ENCODE measurements at places on chromosomes 2 and 18.

- no peak for DNase-seq
Measured at GRCh38 chr18:71849407-71849806, 694.7 kb downstream of the CBLN2 start.

DNA sequence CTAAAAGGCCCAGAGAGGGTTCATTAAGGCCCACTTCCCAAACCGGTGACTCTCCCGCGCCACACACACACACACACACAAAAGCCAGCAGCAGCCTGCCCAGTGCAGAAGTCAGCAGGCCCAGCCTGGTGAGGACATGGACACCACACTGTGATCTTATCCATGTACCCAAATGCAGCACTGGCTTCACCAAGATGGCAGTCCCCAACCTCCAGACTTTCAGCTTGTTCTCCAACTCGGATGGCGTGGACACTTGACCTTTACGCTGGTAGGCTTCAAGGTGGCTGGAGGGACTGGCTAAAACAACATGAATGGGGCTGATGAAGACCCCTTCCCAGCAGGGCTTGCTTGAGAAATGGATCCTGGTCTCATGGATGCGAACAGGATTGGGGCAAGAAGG, 50.4 kb downstream of the TNS1 start:
- DNase-seq = no peak

DNA sequence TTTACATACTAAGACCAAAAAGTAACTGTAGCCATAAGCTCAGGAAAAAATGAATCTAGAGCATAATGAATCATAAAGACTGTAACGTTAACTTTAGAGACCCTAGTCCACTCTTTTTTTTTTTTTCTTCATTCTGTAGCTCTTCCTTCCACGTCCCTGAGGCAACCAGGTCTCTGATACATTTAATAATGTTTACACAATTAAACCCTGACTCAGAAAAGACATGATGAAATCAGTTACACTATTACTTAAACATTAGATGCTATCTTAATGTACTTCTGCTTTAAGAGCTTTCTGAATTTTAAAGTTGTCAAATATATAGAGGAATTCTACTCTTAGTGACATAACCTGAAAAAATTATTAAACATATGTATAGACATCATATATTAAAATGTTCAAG, 1121.5 kb upstream of the DDX18 start:
- DNase-seq = no peak

- DNase-seq = no peak
Measured at GRCh38 chr2:6358985-6359384, 506.7 kb downstream of the CMPK2 start.

DNA sequence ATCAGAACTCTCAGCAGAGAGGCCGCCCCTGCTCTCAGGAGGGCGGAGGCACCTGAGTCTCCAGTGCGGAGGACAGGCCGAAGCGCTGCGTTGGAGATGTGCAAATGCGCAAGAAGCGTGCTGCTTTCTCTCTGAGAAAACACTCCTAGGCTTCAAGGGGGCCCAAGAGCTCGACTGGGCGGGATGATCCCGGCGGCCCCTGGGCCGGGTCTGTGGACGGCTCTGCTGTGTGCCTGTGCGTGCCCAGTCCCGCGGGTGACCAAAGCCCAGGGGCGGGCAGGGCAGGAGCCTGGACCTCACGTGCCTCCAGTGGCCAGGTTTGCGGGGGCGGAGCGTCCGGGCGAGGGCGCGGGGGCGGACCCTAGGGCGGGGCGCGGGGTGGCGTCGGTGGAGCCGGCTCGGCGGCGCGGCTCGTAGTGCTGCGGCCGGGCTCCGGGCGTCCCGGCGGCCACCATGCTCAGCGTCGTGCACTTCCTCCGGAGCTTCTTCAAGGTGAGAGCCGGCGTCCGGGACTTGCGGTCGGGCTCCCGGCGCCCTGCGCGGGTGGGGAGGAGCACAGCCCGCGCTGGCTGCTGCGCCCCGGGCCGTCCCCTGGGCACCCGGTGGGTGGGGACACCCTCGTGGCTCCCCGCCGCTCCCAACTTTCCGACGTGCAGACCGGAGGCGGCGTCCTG, at the start of gene ARHGEF4:
Gene ARHGEF4, plus strand, starts transcription at position 414 of the 674 bp plus-strand sequence. Its CDS starts 40 bp downstream, at position 454.
- peak; percentile 40 for DNase-seq

GRCh38 chr18:33584548-33585430, 6.8 kb downstream of the ASXL3 start:
- DNase-seq = no peak

DNA sequence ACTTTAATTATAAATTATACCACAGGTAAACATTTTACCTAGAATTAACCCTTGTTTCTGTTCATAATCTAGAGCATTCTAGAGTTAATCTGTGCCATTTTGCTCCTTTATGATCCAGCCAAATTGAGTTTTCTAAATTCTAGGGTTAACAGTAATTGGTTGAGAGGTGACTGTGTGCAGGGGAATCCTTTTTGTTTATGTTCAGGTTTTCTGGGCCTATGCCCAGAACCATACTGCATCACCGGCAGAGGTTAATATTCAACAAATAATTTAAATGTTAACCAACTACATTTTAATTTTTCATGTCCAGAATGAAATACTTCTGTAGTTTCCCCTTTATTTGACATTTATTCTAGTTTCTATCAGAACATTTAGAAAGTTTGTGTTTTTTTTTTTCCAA, 32.3 kb downstream of the CARF start:
- no peak for DNase-seq

DNA sequence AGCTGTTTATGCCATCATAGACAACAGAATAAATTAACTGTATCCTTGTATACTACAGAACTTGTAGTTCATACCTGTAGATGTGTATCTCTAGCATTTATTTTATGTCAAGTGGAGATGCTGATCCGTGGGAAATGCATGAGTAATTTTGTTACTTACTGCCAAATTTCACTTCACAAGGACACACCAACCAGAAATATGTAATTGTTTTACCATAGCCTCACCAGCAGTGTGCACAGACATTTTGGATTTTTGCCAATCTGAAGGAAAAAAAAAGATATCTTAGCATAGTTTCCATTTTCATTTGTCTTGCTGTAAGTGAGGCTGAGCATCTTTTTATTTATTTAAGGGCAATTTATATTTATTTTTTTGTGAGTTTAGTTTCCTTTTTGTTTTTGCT, 265.1 kb upstream of the OSR1 start:
- no peak for DNase-seq

DNA sequence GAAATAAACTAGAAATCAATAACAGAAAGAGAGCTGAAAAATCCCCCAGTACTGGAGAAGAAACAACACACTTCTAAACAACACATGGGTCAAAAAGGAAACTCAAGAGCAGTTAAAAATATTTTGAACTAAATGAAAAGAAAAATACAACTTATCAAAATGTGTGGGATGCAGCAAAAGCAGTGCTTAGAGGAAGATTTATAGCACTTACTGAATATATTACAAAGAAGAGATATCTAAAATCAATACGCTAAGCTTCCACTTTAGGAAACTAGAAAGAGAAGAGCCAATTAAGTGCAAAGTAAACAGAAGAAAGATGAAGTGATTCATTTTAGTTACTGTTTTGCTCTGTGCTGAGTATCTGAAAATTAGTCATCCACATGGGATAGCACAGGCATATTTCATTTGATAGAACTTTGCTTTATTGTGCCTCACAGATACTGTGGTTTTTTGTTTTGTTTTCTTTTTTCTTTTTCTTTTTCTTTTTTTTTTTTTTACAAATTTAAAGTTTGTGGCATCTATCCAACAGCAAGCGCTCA, 17.0 kb downstream of the TGFA start:
- no peak for DNase-seq

DNA sequence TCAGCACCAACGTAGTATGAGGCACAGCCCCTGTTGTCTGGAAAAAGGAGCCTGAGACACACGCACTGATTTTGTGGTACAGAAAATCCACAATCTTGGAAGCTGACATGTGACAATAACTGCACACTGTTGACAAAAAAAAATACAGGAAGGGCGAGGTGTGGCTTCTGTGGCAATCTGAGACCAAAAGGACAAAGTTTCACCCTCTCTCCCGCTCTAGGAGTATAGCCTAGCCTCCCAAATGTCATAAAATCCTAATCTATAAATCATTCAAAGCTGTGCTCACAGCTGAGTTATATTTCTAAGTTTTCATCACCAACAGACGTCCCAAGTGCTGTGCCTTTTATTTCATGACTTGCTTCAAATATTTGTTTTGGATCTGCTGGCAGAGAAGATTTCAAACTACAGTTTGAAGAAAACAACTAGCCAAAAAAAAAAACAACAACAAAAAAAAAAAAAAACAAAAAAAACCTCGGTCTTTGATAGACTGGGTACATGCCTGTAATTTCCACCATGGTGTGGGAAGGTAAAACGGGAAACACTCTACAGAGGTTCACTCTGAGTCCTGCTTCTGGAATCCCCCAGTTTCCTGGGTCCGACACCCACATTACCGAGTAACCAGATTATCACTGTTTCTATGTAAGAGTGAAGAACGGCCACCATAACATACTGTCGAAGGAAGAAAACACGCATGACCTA, 61.0 kb downstream of the C2orf76 start:
- no peak for DNase-seq

DNA sequence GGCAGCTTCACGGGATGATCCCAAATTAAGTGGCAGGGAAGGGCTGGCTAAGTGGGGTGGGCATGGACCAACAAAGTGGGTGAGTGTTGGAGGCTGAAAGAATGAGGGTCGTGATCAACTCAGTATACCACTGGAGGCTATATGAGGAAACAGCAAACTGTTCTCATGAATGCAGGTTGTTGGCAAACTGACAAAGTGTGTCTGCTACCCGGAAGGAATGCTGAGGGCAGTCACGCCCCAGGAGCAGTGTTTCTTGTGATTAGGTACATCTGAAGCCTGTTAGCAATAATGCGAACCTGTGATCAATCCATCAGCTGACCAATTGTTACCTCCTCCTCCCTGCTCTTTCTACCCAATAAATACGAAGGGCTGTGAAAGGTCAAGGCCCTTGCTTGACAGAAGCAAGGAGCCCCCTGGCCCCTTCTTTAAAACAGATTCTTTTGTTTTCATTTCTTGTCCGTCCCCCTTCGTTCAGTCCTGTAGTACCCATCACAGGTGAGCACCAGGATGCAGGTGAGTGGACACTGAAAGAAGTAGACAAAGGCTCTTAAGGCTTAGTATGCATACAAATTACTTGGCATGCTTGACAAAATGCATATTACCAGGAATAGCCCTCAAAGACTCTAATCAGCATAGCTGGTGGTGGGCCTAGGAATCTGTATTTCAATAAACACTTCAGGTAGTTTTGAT, 67.9 kb downstream of the LOXHD1 start:
- DNase-seq = no peak

DNA sequence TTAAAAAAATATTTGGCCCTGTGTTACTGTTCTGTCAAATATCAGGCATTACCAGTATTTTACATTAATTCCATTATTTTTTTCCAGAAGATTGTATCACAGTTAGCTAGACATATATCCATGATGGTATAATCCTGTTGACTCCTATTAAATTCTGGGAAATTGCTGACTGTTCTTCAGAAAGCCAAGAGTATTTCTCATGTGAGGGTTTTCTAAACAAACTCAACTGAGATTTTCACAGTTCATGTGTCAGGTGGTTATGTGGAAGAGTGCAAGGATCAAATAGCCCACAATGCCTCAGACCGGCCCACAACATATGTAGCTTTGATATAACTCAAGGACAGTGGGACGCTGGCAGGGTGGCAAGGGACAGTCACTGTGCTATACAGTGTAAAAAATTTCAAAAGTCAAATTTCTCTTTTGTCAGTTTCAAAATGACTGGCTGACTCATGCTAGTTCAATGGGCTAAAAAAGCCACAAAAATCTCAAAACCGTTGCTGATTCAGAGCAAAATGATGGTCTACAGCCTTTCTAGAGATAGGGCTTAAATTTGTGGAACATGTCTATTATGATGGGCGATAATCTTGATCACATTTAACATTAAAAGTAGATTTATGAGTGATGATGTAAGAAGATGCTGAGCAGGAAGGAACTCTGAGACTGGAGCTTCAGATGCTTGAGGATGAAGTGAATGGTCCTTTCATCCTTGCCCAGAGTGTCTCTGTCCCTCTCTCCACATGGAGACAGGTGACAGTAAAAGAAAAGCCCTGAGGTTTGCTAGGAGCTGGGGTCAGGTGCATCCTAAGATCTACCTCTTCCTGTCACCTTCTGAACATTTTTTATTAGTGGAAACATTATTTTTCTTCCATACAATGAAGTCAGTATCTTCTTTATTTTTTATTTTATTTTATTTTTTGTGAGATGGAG, 175.8 kb upstream of the PIEZO2 start:
- no peak for DNase-seq

DNA sequence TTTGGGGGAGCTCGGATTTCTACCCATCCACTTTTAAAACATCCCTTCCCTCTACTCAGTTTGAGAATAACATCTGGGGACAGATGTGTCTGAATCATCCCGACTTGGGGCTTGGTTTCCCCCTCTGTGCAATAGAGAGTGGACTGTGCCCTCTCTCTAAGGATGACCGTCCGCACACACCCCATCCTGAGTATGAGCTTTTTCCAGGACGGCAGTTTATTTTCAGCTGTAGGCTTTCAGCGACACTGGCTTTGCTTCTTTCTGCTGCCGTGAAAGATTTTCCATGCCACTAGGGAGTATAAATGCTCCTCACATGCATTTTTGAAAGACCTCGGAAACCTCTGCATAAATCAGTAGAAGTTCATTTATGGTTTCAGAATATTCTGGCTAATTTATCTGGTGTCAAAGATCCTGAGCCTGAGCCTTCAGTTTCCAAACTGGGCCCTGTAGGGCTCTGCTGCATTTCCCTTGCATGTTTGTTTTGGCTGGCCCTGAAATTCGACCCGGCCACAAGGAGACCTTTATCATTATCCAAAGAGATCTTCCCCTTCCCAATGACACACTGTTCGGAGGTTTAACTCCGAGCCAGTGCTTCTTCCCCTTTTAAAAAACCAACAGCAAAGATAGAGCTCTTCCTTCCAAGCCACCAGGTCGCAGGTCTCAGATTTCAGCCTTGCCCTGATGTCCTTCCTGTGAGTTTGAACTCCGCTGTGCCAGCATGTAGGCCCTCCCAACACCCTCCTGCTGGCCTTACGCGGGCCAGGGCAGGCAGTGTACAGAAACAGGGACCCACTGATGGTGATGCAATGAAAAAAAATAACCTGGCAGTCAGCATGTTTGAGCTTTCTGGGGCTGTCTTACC, 53.3 kb downstream of the FECH start:
- no peak for DNase-seq

GRCh38 chr2:196677404-196677803, 37.9 kb downstream of the CCDC150 start:
- DNase-seq = no peak

DNA sequence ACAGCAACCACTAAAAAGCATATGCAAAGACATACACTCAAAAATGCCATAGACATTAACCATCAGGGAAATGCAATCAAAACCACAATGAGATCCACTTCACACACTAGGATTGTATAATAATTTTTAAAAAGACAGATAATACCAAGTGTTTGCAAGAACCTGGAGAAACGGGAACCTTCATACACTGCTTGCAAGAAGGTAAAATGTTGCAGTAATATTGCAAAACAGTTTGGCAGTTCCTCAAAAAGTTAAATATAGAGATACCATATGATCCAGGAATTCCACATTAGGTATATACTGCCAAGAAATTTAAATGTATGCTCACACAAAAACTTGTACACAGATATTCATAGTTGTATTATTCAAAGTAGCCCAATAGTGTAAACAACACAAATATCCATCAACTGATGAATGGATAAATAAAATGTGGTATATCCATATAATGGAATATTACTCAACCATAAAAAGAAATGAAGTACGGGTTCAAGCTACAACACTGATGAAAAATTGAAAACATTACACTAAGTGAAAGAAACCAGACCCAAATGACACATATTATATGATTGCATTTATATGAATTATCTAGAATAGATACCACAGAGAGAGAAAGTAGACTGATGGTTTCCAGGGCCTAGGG, 14.7 kb upstream of the CHMP3 start:
- no peak for DNase-seq

- no peak for DNase-seq
Measured at GRCh38 chr2:175175896-175176295, 5.6 kb downstream of the ATP5MC3 start.

GRCh38 chr18:44341759-44342158, 338.9 kb upstream of the SETBP1 start:
- DNase-seq = no peak
